ENCODE measurements at places on chromosomes 13 and 19. TPM values are rescaled to one million over a fixed set of nuclear protein-coding genes. Genes with fewer than 3 reads are reported as not detected.

Gene APOC4
- total RNA-seq, result not detected

Gene ZNF546
- total RNA-seq, result 3.8 TPM

Gene MEGF8
- total RNA-seq, result 34.3 TPM

Gene SIGLEC8
- not detected for total RNA-seq

Gene LHB
- total RNA-seq, result not detected

Gene ZNF793
- total RNA-seq, result 1.6 TPM

Gene LGALS14
- total RNA-seq, result not detected

Gene MYH14
- not detected for total RNA-seq

Gene IGFL3
- total RNA-seq, result not detected

Gene ZNF814
- total RNA-seq, result 14.3 TPM

Gene ZGLP1
- not detected for total RNA-seq

Gene ZNF575
- not detected for total RNA-seq

Gene SH2D3A
- not detected for total RNA-seq

Gene MAB21L1
- total RNA-seq, result 0.32 TPM

Gene C1QTNF9
- total RNA-seq, result not detected

Gene NEK5
- total RNA-seq, result not detected

Gene FCER2
- not detected for total RNA-seq

Gene KLF1
- total RNA-seq, result not detected

Gene MISP
- not detected for total RNA-seq

Gene C19orf85
- total RNA-seq, result not detected

Gene EMP3
- 198 TPM for total RNA-seq

Gene ZNF582
- 3.2 TPM for total RNA-seq

Gene SUGT1
- 35.2 TPM for total RNA-seq

Gene ZNF69
- 2.3 TPM for total RNA-seq

Gene RGS9BP
- total RNA-seq, result 0.36 TPM

Gene SHKBP1
- total RNA-seq, result 56.2 TPM

Gene OR7C1
- not detected for total RNA-seq

Gene ZNF776
- total RNA-seq, result 5.8 TPM

Gene C1QTNF9B
- total RNA-seq, result not detected

Gene NECTIN2
- total RNA-seq, result 153 TPM

Gene FLT1
- 3.6 TPM for total RNA-seq

Gene EML2
- total RNA-seq, result 18.8 TPM

Gene CASP14
- not detected for total RNA-seq

Gene SLC25A41
- total RNA-seq, result not detected

Gene NCCRP1
- not detected for total RNA-seq

Gene ZNF837
- 4.5 TPM for total RNA-seq

Gene ICAM5
- 4.5 TPM for total RNA-seq

Gene SIGLEC7
- not detected for total RNA-seq

Gene MYO16
- total RNA-seq, result 0.16 TPM

Gene CEACAM21
- total RNA-seq, result not detected

Gene LILRB5
- total RNA-seq, result not detected

Gene FBN3
- total RNA-seq, result not detected

Gene TGFBR3L
- total RNA-seq, result not detected

Gene BCKDHA
- 47.7 TPM for total RNA-seq

Gene SRRM5
- total RNA-seq, result not detected

Gene FBXO27
- total RNA-seq, result 0.18 TPM

Gene MEIOSIN
- not detected for total RNA-seq
